Hindlimb muscle (tissue), 1 donor: ENCODE measurements at places on chromosomes 1 and 21.
A peak's percentile ranks its signal among the peaks of the same experiment; 100 is the strongest.

GRCh38 chr1:198649232-198649967, 10.6 kb downstream of the PTPRC start:
- no peak for DNase-seq

- no peak for DNase-seq
Measured at GRCh38 chr1:200912737-200913407, 18.2 kb downstream of the INAVA start.

GRCh38 chr1:29896791-29897714, 660.7 kb downstream of the PTPRU start:
- DNase-seq: no peak

- DNase-seq: no peak
Measured at GRCh38 chr1:5481889-5482288, 510.3 kb downstream of the NPHP4 start.

- DNase-seq: no peak
Measured at GRCh38 chr21:29185172-29185571, 54.7 kb downstream of the MAP3K7CL start.

DNA sequence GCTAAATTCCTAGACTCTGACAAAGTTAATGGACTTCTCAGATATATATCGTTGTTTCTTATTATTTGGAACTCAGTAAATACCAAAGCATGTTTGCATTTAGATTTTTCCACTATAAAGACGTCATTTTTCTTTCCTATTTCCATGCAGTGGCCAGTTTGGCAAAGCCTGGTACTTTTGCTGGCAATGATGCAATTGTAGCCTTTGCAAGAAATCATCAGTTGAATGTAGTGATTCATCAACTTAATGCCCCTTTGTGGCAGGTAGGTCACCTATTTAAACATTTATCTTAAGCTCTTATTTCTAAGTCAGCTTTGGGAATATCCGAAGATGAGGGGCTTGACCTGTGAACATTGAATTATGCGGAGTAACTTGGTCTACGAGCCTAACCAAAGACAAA, 12.0 kb downstream of the OTUD3 start:
- no peak for DNase-seq

- no peak for DNase-seq
Measured at GRCh38 chr1:178579562-178579961, 66.7 kb downstream of the TEX35 start.

GRCh38 chr1:166354406-166354805, 187.6 kb upstream of the FAM78B start:
- DNase-seq: no peak

DNA sequence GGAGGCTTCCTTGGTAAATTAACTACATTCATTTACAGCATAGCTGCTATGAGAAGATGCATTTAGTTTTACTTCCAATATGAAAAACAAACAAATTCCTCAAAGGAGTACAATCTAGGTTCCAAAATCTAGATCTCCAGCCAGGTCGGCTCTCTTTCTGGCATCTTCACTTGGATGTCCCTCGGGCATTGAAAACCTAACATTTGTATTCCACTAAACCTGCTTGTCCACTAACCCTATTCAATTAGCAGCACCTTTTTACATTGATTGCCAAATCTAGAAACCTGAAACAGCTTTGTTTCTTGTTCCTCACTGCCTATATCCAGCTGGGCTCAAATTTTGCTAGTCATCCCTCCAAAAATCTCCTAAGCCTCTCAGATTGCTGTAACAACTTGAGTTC, 14.3 kb upstream of the CXADR start:
- no peak for DNase-seq

- DNase-seq: no peak
Measured at GRCh38 chr1:38028105-38028591, 15.6 kb downstream of the UTP11 start.

DNA sequence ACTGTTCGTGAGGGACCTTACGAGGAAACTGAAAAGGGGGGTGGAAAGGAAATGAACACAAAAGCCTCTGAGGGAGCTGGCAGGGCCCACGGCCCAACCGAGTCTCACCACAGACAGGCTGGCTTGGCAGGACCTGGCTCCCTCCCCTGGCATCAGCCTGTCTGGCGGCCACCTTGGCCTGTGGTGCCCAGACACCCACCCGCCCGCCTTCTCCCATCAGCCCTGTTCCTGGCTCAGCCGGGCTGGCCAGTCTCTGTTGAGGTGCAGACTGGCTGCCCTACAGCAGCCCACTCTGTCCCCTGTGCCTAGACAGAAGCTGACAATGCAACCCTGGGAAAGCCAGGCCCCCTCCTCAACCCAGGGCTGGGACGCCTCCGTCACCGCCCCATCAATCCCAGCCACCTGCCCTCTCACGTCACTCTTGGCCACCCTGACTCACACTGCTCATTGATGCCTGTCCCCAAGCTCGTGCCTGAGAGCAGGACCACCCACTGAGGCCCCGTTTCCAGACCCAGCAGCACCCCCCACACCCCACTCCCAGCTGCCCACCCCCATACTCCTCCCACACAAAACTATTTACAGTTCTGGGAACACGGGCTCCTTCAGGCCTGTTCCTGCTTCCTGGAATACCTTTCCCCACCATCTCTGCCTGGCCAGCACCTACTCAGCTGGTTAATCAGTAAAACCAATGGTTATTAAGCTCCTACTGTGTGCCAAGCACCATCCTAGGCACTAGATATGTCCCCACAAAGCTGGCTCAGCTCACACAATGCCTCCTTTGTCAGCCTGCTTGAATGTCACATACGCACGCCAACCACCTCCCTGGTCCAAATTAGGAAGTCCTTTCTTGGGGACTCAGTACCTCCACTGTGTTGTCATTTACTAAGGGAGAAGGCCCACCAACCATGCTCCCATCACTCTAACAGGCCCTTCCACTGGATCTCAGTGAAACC, 22.7 kb downstream of the SDC3 start:
- DNase-seq: no peak

DNA sequence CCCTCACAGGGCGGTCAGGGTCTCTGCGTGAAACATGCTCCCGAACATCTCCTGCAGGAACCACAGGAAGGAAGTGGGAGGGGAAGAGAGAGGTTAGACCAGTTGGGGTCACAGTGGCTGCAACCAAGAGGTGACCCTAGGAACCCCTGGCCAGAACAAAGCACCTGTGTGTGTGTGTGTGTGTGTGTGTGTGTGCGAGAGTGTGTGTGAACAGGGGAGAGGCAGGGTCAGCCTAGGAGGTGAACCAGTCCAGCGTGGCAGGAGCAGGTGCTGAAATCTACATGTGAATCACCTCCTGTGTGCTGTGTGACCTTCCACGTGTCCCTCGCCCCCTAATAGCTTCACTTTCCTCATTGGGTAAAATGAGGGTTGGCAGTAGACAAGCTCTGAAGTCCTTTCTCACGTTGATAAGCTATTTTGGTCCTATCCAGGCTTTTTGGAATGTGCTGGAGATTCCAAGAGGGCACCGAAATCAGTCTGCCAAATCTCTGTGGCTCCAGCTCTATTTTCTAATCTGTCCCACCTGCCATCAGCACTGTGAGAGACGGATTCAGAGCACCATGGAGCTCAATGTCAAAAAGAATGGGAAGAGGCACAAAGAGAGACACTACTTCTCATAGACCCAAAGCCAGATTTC, 27.8 kb downstream of the SLC26A9 start:
- DNase-seq: no peak

- peak; percentile 92 for DNase-seq
Measured at GRCh38 chr1:36088577-36089392, at the start of gene ADPRS. ADPRS (plus strand) TSS chr1:36088892; CDS start chr1:36088905, 13 bp downstream.

- no peak for DNase-seq
Measured at GRCh38 chr21:44880405-44881197, 7.1 kb upstream of the PTTG1IP start.

GRCh38 chr1:86155807-86156565, 586 bp downstream of the COL24A1 start:
- DNase-seq: peak; percentile 54

GRCh38 chr21:39818557-39818956, 48.7 kb upstream of the PCP4 start:
- no peak for DNase-seq
